ENCODE measurements at places on chromosomes 2 and 18. TPM values are rescaled to one million over a fixed set of nuclear protein-coding genes. Genes with fewer than 3 reads are reported as not detected.

The THSD7B gene
- total RNA-seq = 0.93 TPM

- H3K36me3 ChIP-seq = no peaks in the 10 kb centered on the region
- no peak overlapping the region for H3K4me3 ChIP-seq
- peaks cover 19% of the 10 kb centered on the region for H3K27me3 ChIP-seq
- H3K4me1 ChIP-seq = no peaks in the 10 kb centered on the region
- no peak overlapping the region for H3K27ac ChIP-seq
Measured at GRCh38 chr2:233938676-233939370, 21.6 kb downstream of the TRPM8 start.

DNA sequence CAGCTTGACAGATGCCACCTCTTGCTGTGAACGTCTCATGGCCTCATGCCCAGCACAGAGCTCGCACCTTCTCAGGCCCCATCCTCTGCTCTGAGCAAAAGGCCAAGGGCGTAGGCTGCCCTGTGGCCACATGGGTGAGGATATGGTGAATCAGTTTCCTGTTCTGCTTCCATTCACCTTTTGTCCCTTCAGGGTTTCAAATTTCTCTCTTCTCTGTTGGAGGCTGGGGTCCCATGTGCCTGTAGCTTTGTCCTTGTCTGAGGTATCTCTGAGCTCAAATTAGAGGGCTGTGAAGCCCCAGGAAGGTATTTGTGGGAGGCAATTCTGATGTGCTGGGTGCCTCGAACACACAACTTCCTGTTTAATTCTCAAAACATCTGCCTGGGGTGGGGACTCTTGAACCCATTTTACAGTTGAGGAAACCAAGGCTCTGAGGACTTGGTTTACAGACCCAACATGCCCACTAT lies 29.0 kb downstream of the ZAP70 start:
- H3K36me3 ChIP-seq = peaks cover 10% of the 10 kb centered on the region
- H3K27me3 ChIP-seq = no peaks in the 10 kb centered on the region
- no peak overlapping the region for H3K4me3 ChIP-seq
- peaks cover 18% of the 10 kb centered on the region for H3K4me1 ChIP-seq
- no peak for DNase-seq
- no peak overlapping the region for H3K27ac ChIP-seq

- no peak overlapping the region for H3K27ac ChIP-seq
- no peaks in the 10 kb centered on the region for H3K4me1 ChIP-seq
- H3K36me3 ChIP-seq = no peaks in the 10 kb centered on the region
Measured at GRCh38 chr2:30580391-30580790, 133.3 kb downstream of the LCLAT1 start.

GRCh38 chr2:182245963-182246362 lies 180.9 kb downstream of the PDE1A start:
- no peaks in the 10 kb centered on the region for H3K36me3 ChIP-seq
- no peak overlapping the region for H3K27ac ChIP-seq

- H3K27ac ChIP-seq = no peak overlapping the region
- DNase-seq = no peak
- H3K4me1 ChIP-seq = peaks cover 2% of the 10 kb centered on the region
- no peaks in the 10 kb centered on the region for H3K27me3 ChIP-seq
- H3K36me3 ChIP-seq = no peaks in the 10 kb centered on the region
Measured at GRCh38 chr2:38262069-38262871, 114.8 kb downstream of the ATL2 start.

The CETN1 gene
- total RNA-seq = not detected

DNA sequence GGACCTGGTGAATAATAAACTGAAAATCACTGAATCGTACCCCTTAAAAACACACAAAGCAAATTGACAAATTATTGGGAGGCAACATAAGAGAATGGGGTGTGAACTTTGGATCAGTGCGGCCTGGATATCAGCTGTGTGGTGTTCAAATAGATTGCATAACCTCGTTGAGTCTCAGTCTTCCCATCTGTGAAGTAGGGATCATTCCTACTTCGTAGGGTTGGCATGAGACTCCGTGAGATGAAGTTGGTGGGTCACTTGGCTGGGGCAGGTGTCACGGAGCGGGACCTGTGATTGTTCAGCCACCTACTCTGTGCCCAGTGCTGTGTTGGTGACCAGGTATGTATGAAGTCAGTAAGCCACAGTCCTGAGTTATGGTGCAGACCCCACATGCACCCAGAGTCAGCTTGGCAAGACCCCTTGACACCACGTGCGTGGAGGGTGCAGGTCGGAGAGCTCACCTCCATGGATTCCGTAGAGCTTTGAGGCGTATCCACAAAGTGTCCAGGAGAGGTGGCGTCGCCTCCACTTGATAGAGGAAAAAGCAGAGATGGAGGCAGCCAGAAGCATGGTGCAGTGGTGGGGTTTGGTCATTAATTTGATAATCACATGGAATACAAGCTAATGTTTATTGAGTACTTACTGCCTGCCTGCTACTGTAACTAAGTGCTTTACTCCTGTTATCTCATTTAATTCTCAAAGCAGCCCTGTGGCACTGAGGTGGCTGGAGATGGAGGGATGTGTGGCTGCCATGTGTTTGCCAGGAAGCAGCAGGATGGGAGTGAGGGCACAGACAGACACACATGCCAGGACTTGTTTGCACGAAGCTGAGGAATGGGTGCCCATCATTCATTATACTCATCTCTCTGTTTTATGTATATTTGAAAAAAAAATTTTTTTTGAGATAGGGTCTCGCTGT lies 35.8 kb downstream of the HPCAL1 start:
- H3K27ac ChIP-seq = no peak overlapping the region
- no peak for DNase-seq
- H3K36me3 ChIP-seq = no peaks in the 10 kb centered on the region
- peaks cover 6% of the 10 kb centered on the region for H3K4me1 ChIP-seq
- no peaks in the 10 kb centered on the region for H3K27me3 ChIP-seq

GRCh38 chr2:128781585-128782385 lies 463.1 kb upstream of the HS6ST1 start:
- no peak overlapping the region for H3K27ac ChIP-seq
- no peak for DNase-seq
- H3K4me3 ChIP-seq = no peak overlapping the region
- peaks cover 2% of the 10 kb centered on the region for H3K27me3 ChIP-seq
- H3K36me3 ChIP-seq = no peaks in the 10 kb centered on the region
- H3K4me1 ChIP-seq = peaks cover 6% of the 10 kb centered on the region

DNA sequence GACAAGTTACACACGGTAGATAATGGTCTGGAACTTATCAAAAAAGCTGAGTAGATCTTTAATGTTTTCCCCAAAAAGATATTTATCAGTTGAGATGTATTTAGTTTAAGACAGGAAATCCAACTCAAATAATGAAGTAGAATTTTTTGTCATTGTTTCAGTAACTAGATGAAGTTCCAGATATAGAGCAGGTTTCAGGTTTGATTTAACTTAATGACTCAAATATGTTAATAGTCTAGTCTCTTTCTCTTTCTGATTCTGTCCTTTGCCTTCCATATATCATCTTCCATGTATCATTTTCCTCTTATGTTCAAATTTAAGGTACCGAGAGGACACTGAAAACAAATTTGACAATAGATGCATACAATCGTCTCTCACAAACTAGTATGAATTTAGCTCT lies 23.6 kb upstream of the DOCK10 start:
- no peaks in the 10 kb centered on the region for H3K27me3 ChIP-seq
- no peak for DNase-seq
- no peaks in the 10 kb centered on the region for H3K4me1 ChIP-seq
- no peak overlapping the region for H3K27ac ChIP-seq
- no peaks in the 10 kb centered on the region for H3K36me3 ChIP-seq

DNA sequence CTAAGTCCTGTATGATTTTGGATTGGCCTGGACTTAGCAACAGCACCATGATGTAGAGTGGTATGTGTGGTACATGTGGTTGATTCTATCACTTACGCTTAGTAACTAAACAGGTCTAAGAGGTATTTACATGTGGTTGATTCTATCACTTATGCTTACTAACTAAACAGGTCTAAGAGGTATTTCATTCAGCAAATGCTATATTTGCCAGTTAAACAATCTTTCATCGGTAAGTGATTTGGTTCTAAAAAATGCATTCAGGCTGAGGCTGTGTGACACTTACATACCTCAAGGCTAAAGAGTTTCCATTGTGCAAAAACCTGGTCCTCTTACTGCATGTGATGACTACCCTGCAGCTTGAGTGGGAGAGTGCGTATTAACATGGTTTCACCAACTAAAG lies 13.1 kb downstream of the EIF4E2 start:
- H3K36me3 ChIP-seq = peaks cover 55% of the 10 kb centered on the region
- no peaks in the 10 kb centered on the region for H3K4me1 ChIP-seq
- no peak for DNase-seq
- no peak overlapping the region for H3K27ac ChIP-seq
- no peaks in the 10 kb centered on the region for H3K27me3 ChIP-seq

DNA sequence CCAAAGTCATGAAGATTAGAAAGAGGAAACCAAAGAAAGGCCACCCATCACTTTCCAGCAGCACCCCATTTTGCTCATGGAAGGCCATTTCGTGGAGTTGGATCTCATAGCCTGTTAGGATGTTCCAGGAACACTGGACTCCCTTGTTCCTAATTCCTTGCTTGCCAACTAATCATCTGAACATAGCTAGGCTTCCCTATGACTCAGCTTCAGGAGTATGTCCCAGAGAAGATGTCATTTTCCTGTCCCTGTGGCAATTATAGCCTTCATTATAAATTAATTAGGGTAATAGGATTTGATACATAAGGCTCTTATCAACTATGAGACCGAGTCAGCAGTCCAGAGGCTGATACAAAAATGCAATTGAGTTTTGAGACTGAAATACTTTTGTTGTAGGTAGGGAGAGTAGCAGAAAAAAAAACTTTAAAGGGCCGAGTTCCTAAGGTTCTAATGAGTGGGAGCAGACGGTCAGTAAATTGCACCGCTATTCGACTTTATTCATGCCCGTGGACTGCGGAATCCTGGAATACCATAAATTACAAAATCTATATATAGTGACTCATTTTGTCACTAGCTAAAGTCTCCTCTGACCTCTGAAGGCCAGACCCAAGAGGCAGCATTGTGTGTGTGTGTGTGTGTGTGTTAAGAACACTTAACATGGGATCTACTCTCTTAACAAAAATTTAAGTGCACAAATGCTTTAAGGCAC lies 311.8 kb downstream of the FBXO15 start:
- no peaks in the 10 kb centered on the region for H3K36me3 ChIP-seq
- H3K27me3 ChIP-seq = no peaks in the 10 kb centered on the region
- H3K4me3 ChIP-seq = no peak overlapping the region

The PRPF40A gene
- total RNA-seq = 81.9 TPM

- peaks cover 11% of the 10 kb centered on the region for H3K4me1 ChIP-seq
- no peaks in the 10 kb centered on the region for H3K36me3 ChIP-seq
- no peak overlapping the region for H3K4me3 ChIP-seq
- no peaks in the 10 kb centered on the region for H3K27me3 ChIP-seq
- no peak overlapping the region for H3K27ac ChIP-seq
- no peak for DNase-seq
Measured at GRCh38 chr2:207801259-207801658, 31.6 kb upstream of the FZD5 start.

DNA sequence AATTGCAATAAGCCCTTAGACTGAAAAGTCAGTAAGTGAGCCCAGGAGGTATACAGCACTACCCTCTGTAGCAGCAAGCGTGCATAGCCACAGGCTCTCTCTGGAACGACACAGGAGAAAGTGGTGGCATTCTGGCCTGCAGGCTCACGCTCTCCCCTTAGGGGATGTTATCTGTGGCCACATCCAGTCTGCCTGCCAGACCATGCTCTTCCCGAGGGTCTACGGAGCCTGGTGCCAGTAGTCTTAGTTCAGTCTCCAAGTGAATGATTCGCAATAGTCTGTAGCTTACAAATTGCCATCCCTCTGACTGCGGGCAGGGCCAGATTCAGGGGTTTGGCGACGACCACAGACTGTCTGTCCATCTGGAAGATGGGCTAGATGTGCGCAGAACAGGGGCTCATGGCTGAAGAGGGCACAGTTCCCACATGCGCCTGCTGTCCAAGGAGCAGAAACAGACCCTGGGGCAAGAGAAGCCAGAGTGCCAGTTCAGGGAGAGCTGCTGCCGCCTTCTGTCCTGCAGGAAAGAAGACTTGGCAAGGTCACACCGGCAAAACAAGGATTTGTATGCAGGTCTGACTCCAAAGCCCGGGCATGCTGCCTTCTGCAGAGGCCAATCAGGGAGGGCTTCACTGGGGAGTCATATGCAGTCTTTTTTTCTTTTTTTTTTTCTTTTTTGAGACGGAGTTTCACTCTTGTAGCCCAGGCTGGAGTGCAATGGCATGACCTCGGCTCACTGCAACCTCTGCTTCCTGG lies 3.5 kb upstream of the KLF11 start:
- H3K27me3 ChIP-seq = no peaks in the 10 kb centered on the region
- H3K4me3 ChIP-seq = no peak overlapping the region
- H3K4me1 ChIP-seq = peaks cover 44% of the 10 kb centered on the region
- DNase-seq = no peak
- no peaks in the 10 kb centered on the region for H3K36me3 ChIP-seq
- H3K27ac ChIP-seq = no peak overlapping the region

DNA sequence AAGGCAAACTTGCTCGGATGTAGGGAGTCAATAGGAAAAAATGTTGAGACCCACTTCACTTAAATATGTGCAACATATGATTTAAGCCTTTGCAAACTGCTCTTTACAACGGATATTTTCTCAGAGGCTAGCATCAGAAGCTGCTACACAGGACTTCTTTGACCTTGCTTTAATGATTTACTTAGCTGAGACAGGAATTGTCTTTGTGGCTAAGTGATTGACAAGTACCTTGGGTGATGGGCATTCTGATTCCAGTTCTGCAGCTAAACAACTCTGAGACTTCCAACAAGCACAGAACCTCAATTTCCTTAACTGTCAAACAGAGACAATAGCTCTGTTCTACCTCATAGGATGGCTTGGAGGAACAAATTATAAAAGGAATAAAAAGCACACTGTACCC lies 150.2 kb downstream of the NCKAP5 start:
- H3K36me3 ChIP-seq = no peaks in the 10 kb centered on the region
- peaks cover 16% of the 10 kb centered on the region for H3K4me1 ChIP-seq
- no peaks in the 10 kb centered on the region for H3K27me3 ChIP-seq
- no peak overlapping the region for H3K4me3 ChIP-seq
- no peak for DNase-seq
- H3K27ac ChIP-seq = no peak overlapping the region

DNA sequence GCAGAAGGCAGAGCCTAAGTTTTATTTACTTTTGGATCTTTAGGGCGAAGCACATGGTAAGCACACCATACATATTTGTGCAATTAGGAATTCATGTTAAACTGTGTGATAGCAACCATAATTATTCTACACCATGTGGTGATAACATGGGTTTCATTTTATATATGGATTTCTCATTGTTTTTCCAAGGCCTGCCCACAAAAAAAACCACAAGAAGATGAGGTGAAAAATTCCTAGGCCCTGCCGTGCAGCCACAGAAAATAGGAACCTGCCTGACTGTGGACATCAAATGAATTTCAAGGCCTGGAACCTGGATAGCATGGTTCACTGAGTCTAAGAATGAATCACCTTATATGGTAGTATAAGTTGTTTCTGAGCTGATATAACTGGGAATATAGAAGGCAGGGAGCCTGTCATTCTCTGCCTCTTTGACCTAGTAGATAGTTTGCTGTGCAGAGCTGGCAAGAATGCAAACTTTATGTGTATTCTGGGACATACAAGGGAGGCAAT lies 22.4 kb upstream of the SSB start:
- H3K36me3 ChIP-seq = no peaks in the 10 kb centered on the region
- DNase-seq = no peak
- no peaks in the 10 kb centered on the region for H3K4me1 ChIP-seq
- H3K4me3 ChIP-seq = no peak overlapping the region

The IRS1 gene
- total RNA-seq = 9.2 TPM
